ENCODE measurements at places on chromosomes 1 and 21.

GRCh38 chr1:167955915-167956314, 19.0 kb upstream of the MPC2 start:
- DNase-seq: no peak

GRCh38 chr1:38486085-38486484, 373.5 kb downstream of the RRAGC start:
- no peak for DNase-seq

DNA sequence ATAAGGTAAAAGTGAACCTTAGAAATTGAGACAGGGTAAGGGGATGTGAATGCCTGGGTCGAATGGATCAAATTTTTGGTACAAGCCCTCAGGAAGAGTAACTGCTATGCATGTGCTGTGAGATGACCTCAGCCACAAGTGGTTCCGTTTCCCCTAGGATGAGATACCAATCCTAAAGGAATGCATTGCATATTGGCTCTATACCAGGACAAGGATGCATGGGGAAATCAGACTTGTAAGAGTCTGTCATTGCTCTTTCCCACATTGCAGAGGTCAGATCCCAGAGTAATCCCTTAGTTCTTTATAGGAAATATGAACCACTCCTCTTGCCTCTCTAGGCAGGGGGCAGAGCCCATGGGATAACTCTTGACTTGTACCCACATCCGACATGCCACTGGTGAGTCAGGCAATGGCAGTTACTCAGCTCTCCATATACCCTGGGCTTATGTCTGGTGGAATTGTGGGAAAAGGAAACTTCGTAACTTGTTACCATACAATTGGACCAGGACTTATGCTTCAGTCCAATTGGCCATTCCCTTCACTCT, 428.3 kb upstream of the ZRANB2 start:
- no peak for DNase-seq

GRCh38 chr1:102550729-102551384, 554.1 kb upstream of the OLFM3 start:
- no peak for DNase-seq

DNA sequence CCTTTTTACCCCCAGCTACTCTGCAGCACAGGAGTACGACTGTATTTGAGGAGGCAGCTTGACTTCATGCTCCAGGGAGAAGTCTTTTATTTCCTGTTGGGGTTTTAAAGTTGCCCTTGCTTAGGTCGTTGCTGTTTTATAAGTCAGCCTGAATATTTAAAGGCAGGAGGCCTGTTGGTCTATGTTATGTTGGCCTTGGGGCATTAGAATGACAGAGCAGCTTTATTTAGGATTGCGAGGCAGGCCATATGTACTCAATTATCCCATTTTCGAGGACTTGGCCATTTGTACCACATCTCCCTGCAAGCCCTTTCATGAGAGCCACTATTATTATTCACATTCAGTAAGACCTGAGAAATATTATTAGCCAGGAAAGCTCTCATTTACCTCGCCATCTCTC, 47.0 kb downstream of the KIF26B start:
- DNase-seq: no peak

- no peak for DNase-seq
Measured at GRCh38 chr1:16882986-16883385, 12.8 kb upstream of the RNU1-2 start.

DNA sequence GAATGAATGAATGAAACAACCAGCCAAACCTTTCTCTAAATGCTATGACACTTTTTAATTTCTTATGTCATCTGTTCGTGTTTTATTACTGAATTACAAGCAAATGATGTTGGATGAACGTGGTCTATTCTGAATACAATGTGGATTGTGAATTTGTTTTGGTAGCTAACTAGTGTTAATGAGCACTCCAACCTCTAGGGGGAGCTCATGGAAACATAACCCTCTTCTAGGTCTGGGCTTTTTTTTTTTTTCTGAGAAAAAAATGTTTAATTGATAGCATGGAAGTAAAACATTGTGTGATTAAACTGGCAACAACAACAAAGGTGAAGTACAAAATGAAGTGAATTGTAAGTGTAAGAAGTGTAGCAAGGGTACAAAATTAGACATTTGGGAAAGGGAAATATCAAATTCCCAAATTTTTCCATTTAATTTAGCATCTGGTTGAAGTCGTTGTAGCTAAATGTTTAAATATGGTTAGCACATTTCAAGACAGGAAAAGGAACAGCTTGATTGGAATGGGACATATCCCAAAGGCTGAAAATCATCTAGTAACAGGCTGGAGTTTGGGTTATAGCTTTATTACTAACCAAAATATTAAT, 42.6 kb upstream of the PTGS2 start:
- peak; percentile 2 for DNase-seq

DNA sequence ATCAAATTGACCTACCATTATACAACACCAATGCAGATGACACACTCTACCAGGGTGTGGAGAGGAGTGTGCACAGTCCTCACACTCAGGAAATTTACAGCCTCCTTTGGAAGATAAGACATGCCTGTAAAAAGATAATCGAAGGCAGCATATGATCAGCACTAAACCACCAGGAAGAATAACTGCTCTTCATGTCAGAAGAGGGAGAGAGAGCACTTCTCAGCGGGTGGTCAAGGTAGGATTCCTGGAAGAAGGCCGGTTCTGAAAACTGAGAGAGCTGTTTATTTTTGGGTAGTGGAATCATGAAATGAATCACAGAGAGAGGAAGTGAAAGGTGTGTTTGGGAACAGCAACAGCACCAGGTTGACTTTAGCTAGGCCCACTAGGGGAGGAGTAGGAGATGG, 14.0 kb upstream of the ZNF697 start:
- no peak for DNase-seq

- no peak for DNase-seq
Measured at GRCh38 chr1:19737104-19737825, 62.5 kb downstream of the TMCO4 start.

DNA sequence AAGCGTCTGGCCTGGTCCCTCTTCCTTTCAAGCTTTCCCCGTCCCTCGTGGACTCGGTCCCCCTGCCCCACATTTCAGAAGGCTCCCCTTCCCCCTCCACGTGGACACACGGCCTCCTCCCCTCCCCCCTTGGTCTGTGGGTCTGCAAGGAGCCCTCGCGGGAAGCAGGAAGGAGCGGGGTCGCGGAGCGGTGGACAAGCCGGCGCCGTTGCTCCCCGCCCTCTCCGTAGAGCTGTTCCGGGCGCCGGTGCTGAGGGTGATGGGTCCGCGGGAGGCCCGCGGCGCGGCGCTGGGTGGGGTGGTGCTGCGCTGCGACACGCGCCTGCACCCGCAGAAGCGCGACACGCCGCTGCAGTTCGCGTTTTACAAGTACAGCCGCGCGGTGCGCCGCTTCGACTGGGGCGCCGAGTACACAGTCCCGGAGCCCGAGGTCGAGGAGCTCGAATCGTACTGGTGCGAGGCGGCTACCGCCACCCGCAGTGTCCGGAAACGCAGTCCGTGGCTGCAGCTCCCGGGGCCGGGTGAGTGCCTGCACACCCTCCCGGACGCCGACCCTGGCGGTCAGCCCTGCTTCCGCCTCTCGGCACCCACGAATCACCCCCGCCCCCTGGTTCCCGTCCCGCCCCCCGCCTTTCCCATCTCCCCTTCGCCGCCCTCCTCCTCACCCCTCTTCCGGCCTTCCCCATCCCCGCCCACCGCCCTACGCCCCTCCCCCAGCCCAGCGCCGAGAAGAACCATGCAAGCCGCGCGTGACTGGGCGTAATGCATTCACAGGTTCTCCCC, 5.3 kb downstream of the FCRLB start:
- peak; percentile 70 for DNase-seq

GRCh38 chr1:206803221-206803730, 31.0 kb upstream of the IL10 start:
- peak; percentile 94 for DNase-seq

GRCh38 chr1:65170511-65171142, 22.6 kb downstream of the AK4 start:
- DNase-seq: no peak

GRCh38 chr1:62457955-62458354, 21.1 kb downstream of the USP1 start:
- no peak for DNase-seq

- DNase-seq: no peak
Measured at GRCh38 chr21:41478319-41479177, 29.4 kb downstream of the TMPRSS2 start.

GRCh38 chr1:47574451-47575165, 136.8 kb downstream of the FOXD2 start:
- DNase-seq: no peak

DNA sequence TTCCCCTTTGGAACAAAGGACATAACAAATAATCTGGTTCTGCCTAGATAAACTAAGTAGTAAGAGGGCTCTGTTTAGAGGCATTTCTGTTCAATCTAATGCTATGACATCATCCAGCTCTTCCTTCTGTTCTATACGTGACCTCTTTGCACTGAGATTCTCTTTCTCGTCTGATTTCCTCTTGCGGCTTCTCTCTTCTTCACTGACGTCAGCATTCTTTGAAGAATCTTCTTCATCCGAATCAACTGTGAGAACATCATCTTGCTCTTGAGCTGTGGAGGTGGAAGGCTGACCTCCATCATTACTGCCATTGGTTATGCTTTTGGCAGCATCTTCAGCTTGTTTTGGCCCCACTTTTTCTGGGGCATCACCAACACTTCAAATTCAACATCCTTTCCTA, 130.4 kb downstream of the HS2ST1 start:
- DNase-seq: peak; percentile 54

DNA sequence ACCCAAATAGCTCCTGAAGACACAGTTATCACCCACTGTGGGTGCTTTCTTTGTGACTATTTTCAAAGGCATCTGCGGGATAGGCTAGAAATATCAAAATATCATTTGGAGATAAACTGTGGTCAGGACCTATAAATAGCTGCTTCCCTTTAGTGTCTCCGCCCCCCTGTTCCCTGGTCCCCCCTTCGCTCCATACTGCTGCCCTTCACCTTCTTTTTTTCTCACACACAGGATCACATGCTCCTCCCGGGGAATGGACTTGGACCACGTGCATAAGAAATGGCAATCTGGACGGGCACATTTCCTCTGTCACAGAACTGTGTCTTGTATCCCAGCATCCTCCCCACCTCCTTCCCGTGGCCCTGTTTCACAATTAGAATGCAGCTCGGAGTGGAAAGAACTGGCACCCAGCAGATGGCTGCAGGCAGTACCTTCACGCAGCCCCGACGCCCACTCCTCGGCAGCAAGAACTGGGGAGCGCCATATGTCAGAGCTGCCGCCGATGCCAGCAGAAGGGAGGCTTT, 68.8 kb upstream of the SSX2IP start:
- no peak for DNase-seq

DNA sequence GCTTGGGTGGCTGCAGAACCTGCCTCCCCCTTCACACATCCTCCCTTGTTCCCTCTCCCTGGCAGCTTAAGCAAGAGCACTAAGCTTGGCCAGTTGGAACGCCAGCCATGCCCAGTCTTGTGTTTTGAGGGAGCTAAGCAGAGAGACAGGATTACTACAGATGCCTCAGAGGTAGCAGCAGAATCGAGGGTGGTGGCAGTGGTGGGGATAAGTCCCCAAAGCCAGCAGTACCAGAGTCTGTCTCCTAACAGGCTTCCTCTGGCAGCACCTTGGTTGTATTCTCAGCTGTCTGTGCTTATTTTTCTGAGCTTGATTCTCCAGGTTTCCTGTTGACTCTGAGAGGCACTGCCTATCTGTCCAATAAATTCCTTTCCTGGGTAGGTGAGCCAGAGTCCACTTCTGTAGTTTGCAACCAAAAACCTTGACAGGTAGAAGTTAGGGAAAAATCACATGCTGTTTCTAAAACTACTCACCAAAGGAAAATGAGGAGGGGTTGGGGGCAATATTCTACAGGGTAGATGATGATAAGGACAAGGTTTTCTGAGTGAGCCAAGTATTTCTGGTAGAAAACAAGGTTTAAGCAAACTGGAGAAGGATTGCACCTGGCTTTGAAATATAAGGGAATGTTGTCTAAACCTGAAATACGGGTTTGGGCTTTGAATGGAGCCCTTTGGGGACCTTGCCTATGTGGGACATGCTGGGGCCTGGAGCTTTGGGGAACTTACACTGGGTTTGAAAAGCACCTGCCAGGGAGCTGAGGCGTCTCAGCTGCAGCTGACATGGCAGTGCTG, 100.8 kb downstream of the PBX1 start:
- DNase-seq: no peak

- no peak for DNase-seq
Measured at GRCh38 chr1:20380616-20381035, 90.0 kb downstream of the VWA5B1 start.

DNA sequence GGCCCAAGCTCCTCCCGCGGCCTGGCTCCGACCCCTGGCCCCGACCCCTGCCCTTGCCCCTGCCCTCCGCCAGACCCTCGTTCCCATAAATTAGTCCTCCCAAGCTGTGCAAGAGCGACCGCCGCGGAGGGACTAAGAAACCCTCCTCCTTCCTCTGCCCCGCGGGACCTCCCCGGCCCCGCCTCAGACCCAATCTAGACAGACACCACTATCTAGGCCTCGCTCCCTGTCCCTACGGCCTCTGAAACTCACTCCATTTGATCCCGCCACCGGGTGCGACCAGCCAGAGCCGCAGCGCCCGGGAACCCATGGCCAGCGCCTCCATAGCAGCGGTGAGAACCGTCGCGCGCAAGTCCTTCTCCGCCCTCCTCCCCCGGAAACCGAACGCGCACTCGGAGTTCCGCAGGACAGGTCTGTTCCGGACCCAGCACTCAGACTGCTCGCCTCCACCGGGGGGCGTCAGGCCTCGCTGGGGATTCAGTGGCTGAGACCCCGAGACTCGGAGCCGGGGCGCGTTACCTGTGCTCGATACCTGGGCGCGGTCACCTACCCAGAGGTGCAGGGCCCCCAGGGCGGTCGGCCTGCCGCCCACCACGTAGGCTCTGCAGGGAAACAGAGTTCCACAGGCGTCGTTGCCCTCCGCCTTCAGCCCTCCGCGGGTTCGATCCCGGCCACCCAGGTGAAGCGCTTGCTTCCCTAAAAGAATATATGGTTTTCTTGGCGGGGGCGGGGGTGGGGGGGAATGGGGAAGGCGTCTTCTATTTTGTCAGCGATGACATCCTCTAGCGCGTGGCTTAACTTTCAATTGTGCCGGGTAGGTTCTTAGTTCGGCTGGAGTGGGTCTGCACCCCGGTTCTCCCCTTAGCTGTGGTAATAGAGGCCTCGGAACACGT, at the start of gene MRPL39:
Gene MRPL39, minus strand, starts transcription at position 331 of the 893 bp plus-strand sequence. Its CDS starts 6 bp downstream, at position 325.
- DNase-seq: peak; percentile 89

DNA sequence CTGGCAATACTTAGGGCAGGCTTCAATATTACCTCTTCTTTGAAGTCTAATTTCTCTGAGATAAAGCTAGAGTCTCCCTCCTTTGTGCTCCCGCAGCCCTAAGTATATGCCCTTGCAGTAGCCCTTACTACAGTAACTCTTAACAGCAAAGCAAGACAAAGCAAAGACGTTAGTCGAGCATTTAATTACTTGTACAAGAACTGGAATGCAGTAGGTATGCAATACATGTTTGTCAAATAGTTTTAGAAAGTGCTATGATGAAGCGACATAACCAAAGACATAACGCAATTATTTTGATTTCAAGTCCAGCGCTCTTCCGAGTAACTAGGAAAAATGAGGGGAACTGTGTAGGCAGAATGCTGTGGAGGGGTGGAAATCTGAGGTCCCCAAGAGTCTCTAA, 1.6 kb downstream of the P3H1 start:
- DNase-seq: no peak

GRCh38 chr1:41799723-41800122, 119.0 kb downstream of the HIVEP3 start:
- no peak for DNase-seq

Data from CD4-positive, alpha-beta T cell treated with Interleukin-4 for 4 hours (primary cell).